ENCODE measurements at places on chromosomes 5 and 9.

- DNase-seq: no peak
These were observed 187.7 kb downstream of the CDK5RAP2 start for GRCh38 chr9:120392245-120392644.

GRCh38 chr5:33743099-33743498, 148.7 kb downstream of the ADAMTS12 start:
- DNase-seq: no peak

DNA sequence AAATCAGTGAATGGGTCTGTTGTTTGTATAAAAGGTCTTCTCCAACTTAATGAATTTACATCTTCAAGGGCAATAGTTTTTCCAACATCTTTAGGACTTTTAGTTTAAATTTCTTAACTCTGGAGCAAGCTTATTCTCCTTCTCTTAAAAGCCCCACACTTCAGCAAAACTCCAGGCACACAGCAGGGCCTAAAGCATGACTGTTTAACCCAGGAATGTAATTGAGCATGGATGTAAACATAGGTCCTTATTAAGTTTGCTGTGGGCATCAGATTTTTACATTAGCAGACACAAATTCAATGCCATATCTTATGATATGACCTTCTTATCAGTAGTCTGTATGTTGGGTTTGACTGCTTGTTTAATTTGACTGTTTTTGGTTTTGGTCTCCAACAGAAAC, 78.9 kb downstream of the ABCA1 start:
- no peak for DNase-seq

GRCh38 chr5:151474799-151475198, 27.4 kb downstream of the SLC36A1 start:
- DNase-seq: no peak

DNA sequence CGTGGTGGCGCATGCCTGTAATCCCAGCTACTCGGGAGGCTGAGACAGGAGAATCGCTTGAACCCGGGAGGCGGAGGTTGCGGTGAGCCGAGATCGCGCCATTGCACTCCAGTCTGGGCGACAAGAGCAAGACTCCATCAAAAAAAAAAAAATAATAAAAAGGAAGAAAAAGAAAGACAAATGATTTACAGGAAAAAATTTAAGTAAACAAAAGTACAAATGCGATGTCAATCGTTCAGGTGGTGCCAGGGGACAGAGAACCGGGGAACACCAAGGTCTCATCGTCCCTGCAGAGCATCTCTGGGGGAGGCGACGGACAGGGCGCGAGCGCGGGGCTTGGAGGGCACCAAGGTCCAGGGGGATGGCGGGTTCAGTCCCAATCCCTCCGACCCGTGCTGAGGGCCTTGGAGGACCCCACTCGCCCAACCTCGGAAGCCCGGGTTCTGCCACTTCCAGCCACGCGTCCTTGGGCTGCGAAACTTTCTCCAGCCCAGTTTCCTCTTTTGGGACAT, 607 bp upstream of the HNRNPAB start:
- no peak for DNase-seq

DNA sequence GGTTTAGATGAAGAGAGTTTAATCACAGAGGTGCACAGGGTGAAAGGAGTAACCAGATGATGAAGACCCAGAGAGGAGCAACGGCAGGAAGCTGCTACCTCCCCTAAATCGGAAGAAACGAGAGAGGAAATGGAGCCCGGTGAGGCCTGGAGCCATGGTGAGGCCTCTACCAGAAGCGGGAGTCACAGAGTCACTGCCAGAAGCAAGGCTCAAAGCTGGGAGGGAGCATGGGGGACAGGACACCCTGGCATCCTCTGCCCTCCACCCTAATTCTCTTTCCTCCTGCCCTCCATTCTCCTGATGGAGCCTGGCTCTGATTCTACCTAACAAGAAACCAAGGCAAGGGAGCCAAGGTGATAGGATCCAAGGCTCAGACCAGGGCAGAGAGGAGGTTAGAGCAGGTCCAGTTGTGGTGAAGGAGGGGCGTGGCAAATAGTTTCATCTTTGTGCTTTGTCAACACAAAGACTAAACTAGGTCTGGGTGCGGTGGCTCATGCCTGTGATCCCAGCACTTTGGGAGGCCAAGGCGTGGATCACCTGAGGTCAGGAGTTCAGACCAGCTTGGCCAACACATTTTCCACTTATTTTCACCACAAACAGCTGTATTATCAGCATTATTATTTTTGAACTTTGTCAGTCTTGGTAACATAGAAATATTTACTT, 134.4 kb upstream of the RAI14 start:
- no peak for DNase-seq
